ENCODE measurements at places on chromosomes 1 and 21.

GRCh38 chr1:63864224-63864641 lies 90.4 kb downstream of the ROR1 start:
- no peak for DNase-seq

DNA sequence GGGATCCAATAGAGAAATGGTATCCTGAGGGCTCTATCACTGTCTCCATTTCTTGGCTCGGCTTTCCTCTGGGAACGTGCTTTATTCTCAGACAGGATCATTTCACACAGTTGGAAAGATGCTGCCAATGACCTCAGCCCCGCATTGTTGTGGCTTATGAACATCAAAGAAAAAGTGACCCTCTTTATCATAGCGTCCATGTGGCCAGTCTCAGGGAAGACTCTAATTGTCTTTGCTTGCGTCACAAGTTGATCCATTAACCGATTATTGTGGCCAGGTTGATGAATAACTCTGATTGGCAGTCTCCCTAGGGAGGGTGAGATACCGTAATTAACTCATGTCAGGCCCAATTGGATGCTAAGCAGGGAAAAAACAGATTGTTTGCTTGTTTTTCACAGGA lies 10.4 kb upstream of the TMEM9 start:
- no peak for DNase-seq

DNA sequence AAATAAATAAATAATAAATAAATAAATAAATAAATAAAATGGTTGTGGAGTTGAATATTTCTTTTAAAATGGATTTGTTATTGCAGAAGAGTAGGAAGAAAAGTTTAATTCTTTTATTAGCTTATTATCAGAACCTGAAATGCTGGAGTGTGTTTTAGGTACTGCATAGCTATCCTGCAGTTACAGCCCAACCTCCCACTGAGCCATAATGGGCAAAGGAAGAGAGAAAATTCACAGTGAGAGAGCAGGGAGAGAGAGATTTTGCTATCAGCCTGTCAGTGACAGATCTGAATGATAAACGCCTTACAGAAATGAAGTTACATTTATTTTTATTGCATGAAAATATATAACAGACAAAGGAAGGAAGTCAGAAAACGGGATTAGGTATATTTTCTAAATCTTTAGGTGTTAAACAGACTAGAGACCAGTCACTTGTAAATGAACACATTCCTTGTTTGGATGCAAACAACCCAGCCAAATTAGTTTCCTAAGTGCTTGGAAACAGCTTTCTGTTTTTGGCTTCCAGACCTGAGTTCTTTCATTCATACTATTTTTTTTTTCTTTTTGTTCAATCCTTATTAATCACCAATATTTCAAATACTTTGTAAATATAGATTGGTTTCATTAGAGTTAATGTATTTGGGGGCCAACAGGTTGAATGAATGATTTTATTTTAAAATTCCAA lies 425.3 kb downstream of the USP25 start:
- no peak for DNase-seq

- DNase-seq = no peak
Measured at GRCh38 chr1:4447778-4448420, 206.5 kb upstream of the AJAP1 start.

DNA sequence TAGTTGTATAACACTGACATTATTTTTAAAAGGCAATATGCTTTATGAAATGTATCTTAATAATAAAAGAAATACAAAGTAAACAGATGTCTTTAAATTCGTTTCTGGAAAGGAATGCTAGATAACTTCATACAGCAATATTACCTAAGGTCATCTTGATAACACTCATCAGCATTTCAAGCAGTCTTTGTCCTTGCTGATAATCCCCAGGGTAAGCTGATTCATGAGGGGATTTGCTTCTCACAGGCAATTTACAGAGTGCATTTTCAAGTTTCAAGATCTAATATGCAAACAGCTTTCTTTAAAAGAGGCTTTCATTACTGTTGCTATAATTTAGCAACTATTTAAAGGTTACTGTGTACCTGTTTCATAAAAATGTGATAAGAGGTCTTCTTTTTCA lies 75.2 kb upstream of the NEK2 start:
- DNase-seq = no peak
